NCI-H1436 (cell line): ENCODE measurements at places on chromosomes 1 and 21.

GRCh38 chr21:42107177-42107880, 36.2 kb downstream of the UMODL1 start:
- no peak for DNase-seq

DNA sequence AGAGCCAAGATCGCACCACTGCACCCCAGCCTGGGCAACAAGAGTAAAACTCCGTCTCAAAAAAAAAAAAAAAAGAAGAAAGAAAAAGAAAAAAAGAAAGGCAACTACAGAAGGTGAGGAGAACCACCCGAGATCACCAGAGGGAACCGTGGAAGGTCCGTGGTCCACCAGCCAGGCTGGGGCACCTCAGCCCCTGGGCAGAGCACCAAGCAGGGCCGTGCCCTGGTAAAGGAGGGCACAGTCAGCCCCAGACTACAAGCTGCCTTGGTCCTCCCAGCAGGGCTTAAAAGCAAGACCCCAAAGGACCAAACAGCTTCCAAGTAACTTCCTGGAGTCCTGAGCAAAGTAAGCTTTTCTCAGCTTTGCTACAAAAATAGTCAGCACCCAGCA, 8.8 kb upstream of the SAMD11 start:
- no peak for DNase-seq

- DNase-seq: no peak
Observed at GRCh38 chr1:177902266-177902665, 67.6 kb downstream of the SEC16B start.

DNA sequence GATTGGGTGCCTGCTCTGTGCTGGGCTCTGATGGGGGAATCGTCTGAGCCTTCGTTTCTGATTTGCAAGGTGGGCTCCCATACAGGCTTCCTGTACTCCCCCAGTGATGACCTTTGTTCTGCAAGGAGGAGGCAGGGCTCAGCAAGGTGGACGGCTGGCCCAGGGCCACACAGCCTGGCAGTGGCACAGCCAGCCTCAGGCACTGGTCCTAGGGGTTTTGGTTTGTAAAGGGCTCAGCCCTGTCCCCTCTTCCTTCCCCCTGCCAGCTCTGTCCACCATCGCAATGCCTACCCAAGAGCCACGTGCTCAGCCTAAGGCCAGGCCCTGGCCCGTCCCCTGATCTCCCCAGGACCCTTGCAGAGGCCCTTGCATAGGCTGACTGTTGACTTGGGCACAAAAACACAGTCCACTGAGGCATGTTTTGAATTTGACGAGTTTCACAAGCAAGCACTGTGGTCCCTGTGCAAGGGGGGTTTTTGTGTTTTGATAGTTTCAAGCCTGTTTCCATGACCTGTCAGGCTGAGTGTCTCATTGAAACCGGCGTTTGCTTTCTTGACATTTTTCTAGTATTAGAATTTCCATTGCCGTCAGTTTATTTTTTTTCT, 39.5 kb upstream of the TNFRSF1B start:
- no peak for DNase-seq

- no peak for DNase-seq
Observed at GRCh38 chr1:93976291-93976690, 67.1 kb upstream of the GCLM start.

DNA sequence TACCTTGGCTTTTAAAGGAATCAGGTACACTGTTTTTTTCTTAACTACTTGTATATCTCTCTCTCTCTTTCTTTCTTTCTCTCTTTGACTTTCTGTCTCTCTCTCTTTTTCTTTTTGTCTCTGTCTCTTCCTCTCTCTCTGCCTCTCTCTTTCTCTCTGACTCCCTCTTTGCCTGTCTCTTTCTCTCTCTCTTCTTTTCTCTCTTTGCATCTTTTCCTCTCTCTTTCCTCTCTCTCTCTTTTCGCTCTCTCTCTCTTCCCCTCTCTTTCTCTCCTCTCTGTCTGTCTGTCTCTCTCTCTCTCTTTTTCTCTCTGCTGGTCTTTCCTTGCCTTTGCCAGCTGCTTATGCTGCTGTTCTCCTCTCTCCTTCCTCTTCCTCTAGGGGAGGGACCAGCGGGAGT, 143.2 kb downstream of the TRIM33 start:
- DNase-seq: no peak

GRCh38 chr1:109256085-109256484, 6.7 kb downstream of the CELSR2 start:
- DNase-seq: no peak

DNA sequence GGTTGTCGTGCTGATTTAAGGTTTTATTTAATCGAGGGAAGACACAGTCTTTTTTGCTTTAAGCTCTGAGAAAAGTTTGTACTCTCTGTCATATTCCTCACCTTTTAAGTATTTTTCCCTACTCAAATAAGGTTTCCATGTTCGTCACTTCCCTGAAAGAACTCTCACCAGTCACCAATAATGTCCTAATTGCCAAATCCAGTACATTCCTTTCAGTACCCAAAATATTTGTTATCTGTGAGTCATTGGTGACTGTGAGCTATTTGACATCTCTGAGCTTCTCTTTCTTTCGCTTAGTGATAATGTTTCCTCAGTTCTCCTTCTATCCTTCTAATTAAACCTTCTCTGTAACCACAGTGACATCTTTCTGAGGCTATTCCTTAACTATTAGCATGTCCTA, 874.2 kb upstream of the ADGRL2 start:
- DNase-seq: no peak

DNA sequence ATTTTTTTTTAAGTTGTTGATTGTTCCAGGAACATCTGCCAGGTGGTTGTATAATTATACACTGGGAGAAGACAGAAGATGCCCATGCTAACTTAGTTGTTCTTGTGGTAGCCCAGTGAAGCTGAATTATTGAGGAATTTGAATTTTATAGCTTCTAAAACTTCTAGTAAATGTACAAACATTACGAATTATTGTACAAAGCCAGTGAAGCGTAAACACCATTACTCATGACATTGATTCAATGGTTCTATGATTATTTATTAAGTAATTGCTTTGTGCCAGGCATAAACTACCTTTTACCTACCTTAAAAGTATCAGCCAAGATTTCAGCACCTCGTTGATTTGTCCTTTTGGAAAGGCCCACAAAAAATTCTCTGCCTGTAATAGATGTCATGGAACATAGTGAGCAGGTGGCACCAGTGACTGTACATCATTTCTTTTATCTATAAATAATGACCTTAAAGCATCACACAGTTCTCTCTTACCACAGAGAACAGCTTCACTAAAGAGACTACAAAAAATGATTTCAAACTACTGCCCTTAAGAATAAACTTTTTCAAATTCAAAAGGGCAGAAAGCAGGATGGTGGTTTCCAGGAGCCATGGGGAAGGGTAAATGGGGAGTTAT, 74.9 kb upstream of the BCL10 start:
- DNase-seq: no peak

GRCh38 chr1:209319549-209319948, 264.0 kb upstream of the CAMK1G start:
- no peak for DNase-seq

- no peak for DNase-seq
Observed at GRCh38 chr1:248853663-248854375, 5.1 kb downstream of the ZNF692 start.

GRCh38 chr1:225973158-225973557, 26.0 kb downstream of the SDE2 start:
- DNase-seq: peak; percentile 91

GRCh38 chr1:51512606-51513005, 6.5 kb downstream of the EPS15 start:
- no peak for DNase-seq

DNA sequence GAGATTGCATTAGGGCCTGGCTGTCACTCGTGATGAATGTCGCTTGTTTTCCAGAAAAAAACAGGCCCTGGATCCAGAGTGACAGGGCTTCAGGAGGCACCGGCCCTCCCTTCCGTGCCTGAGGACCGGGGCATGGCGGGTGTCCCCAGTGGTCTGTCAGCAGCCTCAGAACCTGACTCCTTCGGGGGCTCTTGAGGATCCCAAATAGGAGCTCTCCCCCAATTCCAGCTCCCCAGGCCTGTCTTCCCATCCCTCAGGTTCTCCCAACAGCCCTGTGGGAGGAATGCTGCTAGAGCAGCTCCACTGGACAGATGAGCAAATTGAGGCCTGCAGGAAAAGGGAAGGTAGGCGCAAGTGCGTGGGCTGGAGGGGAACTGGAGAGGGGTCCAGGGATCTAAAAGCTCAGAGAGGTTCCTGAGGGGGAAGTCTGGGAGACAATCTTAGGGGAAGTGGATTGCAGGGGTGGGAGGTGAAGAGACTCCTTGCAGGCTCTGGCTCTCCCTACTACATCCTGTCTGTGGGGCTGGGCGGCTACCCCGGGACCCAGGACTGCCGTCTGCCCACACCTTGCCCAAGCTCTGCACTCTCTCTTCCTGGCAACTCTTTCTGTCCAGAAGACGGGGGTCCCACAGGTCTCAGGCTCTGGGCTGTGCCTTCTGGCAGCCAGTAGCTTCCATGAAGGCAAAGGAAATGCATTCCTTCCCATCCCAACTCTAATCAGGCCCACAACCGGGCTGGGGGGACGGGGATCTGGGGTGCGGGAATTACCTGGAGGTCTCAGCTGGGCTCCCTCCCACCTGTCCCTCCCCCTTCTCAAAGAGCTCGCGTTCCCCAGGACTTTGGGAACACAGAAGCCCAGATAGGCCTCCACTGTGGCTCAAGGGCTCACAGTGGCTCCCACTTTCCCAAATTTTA, 105.7 kb upstream of the CASZ1 start:
- no peak for DNase-seq

GRCh38 chr1:1059494-1060280, 14.4 kb downstream of the RNF223 start:
- DNase-seq: peak; percentile 76

- no peak for DNase-seq
Observed at GRCh38 chr1:55010887-55011217, 12.1 kb downstream of the BSND start.

- no peak for DNase-seq
Observed at GRCh38 chr1:184753608-184754475, 816 bp downstream of the EDEM3 start.

DNA sequence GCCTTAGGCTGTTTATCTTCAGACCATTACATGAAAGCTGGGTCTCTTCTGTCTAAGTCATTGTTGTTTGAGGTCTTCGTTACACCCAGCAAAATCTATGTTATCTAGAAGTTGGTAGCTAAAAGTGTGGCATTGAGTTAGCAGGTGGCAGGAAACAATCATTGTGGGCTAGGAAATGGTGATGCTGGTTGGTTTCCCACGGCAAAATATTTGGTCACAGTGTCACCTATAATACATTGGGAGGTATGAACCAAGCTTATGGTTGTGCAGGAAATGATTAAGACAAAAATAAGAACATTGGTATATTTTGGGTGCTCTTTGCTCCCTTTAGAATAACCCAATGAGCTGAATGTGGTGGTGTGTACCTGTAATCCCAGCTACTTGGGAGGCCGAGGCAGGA, 169.7 kb downstream of the TRIM33 start:
- no peak for DNase-seq

- no peak for DNase-seq
Observed at GRCh38 chr1:172549621-172550280, 16.8 kb downstream of the SUCO start.

DNA sequence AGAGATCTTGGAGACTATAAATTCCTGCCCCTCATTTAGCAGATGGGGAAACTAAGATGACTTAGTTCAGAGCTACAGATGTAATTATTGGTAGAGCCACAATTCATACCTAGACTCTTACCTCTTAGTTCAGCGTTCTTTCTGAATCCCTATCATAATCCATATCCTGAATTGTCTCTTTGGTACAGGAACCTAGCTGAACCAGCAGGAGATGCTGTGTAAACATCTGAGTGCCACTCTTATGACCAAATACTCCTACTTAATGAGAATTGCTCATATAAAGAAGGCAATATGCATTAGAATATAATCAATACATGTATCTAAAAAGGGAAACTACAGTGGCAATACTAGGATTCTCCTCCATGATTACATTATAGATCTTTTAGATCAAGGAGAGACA, 459.0 kb downstream of the SIPA1L2 start:
- DNase-seq: no peak

DNA sequence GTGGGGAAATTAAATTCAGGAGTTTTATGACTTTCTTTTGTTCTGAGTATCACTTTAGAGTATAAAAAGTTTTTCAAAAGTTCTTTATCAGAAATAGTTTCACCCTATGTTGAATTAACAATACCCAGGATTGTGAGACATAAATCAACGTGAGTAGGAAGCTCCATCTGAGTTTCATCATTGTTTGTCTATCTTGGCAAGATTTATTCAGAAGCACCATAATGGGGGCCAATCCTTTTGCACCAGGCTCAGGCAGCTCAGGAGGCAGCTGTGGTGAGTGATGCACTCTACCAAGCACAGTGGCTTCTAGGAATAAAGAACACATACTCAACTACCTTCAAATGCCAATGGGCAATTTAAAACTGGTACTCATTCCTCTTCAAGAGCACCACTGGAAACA, 12.0 kb downstream of the CREG1 start:
- DNase-seq: no peak

DNA sequence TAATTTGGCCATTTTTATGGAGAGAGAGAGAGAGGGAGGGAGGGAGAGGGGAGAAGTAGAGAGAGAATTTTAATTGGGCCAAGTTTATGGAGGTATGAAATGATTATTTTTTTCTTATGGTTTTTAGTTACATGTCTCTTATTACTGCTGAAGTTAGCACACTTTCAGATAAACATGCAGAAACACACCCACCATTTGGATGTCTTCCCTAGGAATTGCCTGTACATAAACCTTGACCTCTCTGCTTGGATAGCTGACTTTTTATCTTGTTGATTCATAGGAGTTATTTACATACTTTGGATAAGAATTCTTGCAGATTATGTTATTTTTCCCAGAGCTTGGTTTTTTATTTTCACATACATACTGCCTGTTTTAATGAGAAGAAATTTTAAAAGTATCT, 310.2 kb upstream of the ADAMTS5 start:
- no peak for DNase-seq

GRCh38 chr1:67988066-67988465, 62.4 kb downstream of the DIRAS3 start:
- DNase-seq: no peak

- DNase-seq: no peak
Observed at GRCh38 chr1:151465026-151465425, 5.7 kb upstream of the POGZ start.

DNA sequence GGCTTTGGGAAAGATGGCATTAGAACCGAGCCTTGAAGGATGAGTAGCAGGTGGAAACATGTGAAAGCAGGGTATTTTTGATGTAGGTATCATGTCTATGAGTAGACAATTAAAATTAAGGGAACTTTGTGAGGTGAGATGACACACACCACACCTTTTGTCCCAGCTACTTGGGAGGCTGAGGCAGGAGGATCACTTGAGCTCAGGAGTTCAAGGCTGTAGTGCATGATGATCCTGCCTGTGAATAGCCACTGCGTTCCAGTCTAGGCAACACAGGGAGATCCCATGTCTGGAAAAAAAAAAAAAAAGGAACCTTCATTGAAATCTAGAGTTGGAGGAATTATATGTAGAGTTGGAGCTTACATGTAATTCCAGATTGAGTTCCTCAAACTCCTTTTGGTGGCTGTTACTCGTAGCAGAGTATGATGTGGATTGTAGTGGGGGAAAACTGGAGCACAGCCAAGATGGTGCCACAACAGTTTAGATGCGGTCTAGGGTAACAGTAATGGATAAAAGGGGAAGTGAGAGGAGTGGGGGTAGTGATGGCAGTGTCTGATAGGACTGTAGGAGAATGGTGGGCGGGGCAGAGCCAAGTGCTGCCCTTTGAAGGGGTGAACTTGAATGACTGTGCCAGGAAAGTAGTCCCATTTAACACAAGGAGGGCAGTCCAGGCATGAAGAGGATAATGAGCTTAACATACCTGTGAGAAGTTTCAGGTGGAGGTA, 17.4 kb downstream of the AK4 start:
- DNase-seq: no peak
